Endothelial cell of umbilical vein (primary cell): ENCODE measurements at places on chromosomes 6 and 20. TPM values are rescaled to one million over a fixed set of nuclear protein-coding genes. Genes with fewer than 3 reads are reported as not detected.

The TP53TG5 gene
- total RNA-seq, result not detected in 2 replicates

The RIPPLY2 gene
- 0.53 TPM in 1 of 2 replicates, not detected in the other for total RNA-seq

The SLC35F1 gene
- not detected in 2 replicates for total RNA-seq

The BMP5 gene
- not detected in 2 replicates for total RNA-seq

The TGIF2 gene
- total RNA-seq, result 21.0 and 27.9 TPM in 2 replicates

The PHACTR3 gene
- total RNA-seq, result not detected in 2 replicates

The TTPAL gene
- total RNA-seq, result 8.0 and 8.7 TPM in 2 replicates

The MYLK2 gene
- 2.7 and 3.2 TPM in 2 replicates for total RNA-seq
